ENCODE measurements at places on chromosomes 7 and 10. TPM values are rescaled to one million over a fixed set of nuclear protein-coding genes. Genes with fewer than 3 reads are reported as not detected.

The BHLHA15 gene
- total RNA-seq = 0.13 TPM

The OR2A7 gene
- total RNA-seq = 0.26 TPM

The PIP gene
- total RNA-seq = not detected

The ZNF503 gene
- 10.8 TPM for total RNA-seq

The LAMB1 gene
- total RNA-seq = 614 TPM

The LBX1 gene
- total RNA-seq = not detected

The TSPAN15 gene
- 4.2 TPM for total RNA-seq

The SLC13A1 gene
- total RNA-seq = not detected

The TMEM178B gene
- total RNA-seq = 0.06 TPM

The PEX1 gene
- 16.5 TPM for total RNA-seq

The RABGEF1 gene
- total RNA-seq = 42.2 TPM

The IGFBP1 gene
- total RNA-seq = 0.37 TPM

The OPN1SW gene
- not detected for total RNA-seq

The BBIP1 gene
- total RNA-seq = 31.7 TPM

The SERPINE1 gene
- total RNA-seq = 413 TPM

The NRG3 gene
- not detected for total RNA-seq

The OR2A12 gene
- not detected for total RNA-seq

The DENND2A gene
- 22.2 TPM for total RNA-seq

The FOXI2 gene
- not detected for total RNA-seq

The GNAI1 gene
- 8.3 TPM for total RNA-seq

The AGBL3 gene
- 1.6 TPM for total RNA-seq

The GCK gene
- total RNA-seq = 0.25 TPM

The FAM180A gene
- 78.5 TPM for total RNA-seq

The CLRN3 gene
- total RNA-seq = not detected

The MKX gene
- total RNA-seq = not detected

The UCN3 gene
- not detected for total RNA-seq

The LAMB4 gene
- total RNA-seq = 0.13 TPM

The CDC123 gene
- total RNA-seq = 174 TPM
